ENCODE measurements at places on chromosomes 13 and 19.

DNA sequence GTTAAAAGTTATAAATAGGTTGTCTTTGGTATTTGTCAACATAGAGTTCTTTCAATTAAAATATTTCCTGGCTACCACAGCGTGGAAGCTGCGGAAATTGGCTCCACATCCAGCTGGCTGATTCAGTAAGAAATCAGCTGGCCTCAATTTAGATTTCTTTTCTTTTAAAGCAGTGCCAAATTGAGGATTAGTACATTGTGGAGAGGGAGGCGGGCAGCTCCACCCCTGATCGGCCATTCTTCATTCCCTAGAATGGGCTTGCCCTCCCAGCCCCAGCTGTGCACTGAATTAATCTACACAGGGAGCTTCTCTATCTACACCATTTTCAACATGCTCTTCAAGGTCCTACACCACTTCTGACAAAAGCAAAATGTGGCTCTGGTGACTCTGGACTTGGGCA lies 624.8 kb downstream of the DACH1 start:
- ATAC-seq, result no peak

GRCh38 chr19:35176181-35176570 lies 21.6 kb downstream of the FXYD5 start:
- ATAC-seq, result no peak

DNA sequence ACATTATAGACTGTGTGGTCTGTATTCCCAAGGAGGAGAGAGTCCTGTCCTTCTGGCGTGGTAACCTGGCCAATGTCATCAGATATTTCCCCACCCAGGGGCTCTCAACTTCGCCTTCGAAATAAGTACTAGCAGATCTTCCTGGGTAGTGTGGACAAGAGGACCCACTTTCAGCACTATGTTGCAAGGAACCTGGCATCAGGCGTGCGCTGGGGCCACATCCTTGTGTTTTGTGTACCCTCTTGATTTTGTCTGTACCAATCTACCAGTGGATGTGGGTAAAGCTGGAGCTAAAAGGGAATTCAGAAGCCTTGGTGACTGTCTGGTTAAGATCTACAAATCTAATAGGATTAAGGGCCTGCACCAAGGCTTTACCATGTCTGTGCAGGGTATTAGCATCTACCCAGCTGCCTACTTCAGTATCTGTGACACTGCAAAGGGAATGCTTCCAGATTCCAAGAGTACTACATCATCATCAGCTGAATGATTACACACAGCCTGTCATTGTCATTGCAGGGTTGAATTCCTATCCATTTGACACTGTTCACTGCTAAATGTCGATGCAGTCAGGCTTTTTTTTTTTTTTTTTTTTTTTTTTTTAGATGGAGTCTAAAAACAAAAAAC lies 148.0 kb downstream of the PRR20E start:
- ATAC-seq, result no peak

DNA sequence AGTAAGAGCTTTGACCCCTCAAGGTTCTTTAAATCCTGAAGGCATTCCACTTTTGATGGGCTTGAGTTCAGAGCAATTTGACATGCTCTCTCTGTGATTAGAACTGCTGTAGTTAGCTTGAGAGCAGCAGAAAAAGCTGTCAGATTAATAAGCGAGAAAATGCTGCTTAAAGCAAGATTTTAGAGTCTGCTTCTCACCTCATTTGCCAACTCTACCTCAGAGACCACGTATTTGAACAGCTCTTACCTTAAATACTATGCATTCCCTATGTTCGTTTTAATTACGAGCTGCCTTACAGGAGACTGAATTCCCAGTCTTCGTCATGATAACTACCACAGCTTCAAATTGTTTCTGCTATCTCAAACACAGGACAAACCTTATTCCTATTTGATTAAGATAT lies 253.4 kb downstream of the SLITRK6 start:
- no peak for ATAC-seq

- peak; percentile 52 for ATAC-seq
These were observed 21.4 kb downstream of the MAP4K1 start for GRCh38 chr19:38596057-38596981.
